Colonic mucosa (tissue), 4 donors: ENCODE measurements at places on chromosomes 3 and 15. TPM values are rescaled to one million over a fixed set of nuclear protein-coding genes. Genes with fewer than 3 reads are reported as not detected.

DNA sequence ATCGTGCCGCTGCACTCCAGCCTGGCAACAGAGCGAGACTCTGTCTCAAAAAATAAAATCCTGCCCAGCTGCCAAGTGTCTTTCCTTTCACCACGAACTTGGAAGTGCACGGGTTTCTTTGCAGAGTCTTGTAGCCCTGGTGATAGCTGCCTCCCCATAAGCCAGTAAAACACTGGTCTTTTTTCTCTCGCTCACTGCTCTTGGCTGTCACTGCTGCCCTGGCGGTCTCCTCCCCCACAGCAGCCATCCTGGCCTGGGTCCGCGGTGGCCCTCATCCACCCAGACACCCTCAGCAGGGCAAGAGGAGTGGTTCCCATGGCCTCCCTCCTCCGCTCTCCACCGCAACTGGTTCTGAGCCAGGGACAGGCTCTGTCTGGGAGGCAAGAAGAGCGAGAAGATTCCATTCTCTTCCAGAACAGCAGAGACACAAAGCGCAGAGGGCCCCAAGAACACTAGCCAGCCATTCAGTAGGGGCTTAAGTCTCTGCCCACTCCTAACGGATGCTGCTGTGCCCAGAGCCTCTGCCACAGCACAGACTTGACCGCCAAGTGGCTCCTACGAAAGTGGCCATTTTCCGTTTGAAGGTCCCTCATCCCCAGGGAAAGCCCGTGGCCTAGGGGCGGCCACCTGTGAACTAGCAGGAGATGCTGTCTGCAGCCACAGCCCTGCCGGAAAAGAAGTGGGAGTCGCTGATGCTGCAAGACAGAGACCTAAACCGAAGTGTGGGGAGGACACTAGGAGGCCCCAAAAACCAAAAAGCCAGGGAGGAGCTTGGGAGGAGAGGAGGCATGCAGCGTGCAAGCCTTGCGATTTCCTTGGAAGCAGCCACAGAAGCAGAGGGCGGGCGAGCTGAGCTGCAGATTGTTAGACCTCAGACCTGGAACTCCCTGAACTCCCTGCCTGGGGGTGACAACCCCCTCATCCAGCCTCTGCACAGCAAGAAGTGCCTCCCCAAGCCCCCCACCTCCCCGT lies 44.1 kb downstream of the KLHL25 start:
- no peak overlapping the region for H3K4me3 ChIP-seq
- DNase-seq: peak; percentile 31
- H3K36me3 ChIP-seq: peaks cover 9% of the 10 kb centered on the region
- no peaks in the 10 kb centered on the region for H3K27me3 ChIP-seq
- no peaks in the 10 kb centered on the region for H3K4me1 ChIP-seq

DNA sequence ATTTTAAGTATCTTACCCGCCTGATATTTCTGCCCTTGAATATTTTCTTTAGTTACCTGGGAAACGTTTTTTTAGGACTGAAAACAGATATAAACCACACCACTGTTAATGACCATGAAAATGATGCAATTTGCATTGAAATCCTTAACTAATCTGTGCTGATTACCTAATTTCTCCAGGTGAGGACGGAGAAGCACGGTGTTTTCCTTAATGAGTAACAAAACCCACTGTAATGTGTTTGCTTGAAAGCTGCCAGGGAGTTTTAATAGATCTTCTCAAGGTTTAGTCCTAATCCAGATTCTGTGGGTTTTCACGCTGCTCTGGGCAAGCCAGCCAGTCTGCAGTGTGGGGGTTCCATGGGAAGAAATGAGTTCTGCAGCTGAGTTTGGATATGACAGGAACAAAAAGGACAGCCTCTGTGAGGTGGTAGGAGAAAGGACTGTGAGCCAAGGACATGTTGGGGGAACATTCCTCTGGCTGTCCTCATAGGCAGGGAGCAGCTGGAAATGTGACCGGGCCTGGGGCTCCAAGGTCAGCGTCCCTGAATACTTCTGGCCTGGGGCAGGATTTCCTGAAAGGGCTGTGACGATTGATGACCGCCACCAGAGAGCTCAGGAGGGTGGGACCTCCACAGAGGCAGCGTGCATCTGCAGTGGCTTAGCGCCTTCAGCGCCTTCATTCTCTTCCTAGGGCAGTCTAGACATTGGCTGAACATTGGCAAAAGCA lies 18.6 kb downstream of the THSD4 start:
- H3K4me3 ChIP-seq: no peak overlapping the region
- no peak for DNase-seq
- H3K36me3 ChIP-seq: no peaks in the 10 kb centered on the region
- H3K27ac ChIP-seq: no peak overlapping the region
- no peaks in the 10 kb centered on the region for H3K27me3 ChIP-seq

The CYP1A1 gene
- total RNA-seq: not detected

The PIERCE2 gene
- 5.8 TPM for total RNA-seq

- H3K36me3 ChIP-seq: no peaks in the 10 kb centered on the region
- H3K4me1 ChIP-seq: no peaks in the 10 kb centered on the region
- no peaks in the 10 kb centered on the region for H3K27me3 ChIP-seq
- no peak overlapping the region for H3K4me3 ChIP-seq
Measured at GRCh38 chr15:37764733-37765191, 169.7 kb upstream of the TMCO5A start.

DNA sequence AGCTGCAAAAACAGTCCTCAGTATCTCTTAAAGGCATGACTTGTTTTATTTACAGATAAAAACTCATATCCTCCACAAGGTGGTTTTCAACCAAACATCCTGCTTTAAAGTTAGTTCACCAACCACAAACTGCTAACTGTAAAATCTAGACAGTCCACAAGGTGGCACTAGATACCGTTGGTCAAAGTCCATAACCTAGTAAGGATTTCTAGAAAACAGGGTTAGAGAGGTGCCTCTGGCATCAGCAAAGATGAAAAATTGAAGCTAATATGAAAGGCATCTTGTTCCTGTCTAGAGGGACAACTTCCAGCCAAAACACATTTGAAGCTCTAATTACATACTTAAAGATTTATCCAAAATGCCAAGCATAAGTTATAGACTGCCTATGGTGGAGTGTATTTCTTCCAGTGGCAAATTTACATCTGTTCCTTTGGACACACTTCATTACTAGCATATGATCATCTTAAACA lies 56.0 kb downstream of the ZMAT3 start:
- H3K4me3 ChIP-seq: no peak overlapping the region
- H3K36me3 ChIP-seq: no peaks in the 10 kb centered on the region
- DNase-seq: peak; percentile 71
- no peaks in the 10 kb centered on the region for H3K4me1 ChIP-seq

DNA sequence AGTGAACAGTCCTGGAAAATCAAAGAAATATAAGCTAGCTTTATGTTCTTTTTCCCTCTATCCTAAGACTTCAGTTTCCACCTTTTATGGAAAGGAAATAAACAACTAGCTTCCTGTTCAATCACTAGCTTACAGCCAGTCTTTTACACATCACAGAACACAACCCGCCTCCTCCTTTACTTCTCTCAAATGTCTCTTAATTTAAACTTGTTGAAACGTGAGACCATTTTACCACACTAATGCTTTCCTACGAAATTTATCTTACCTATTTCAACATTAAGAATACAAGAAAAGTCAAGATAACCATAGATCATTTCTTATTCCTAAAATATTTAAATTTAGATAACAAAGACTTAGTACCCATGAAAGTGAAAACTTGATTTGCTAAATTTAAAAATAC lies 6.2 kb downstream of the PRTG start:
- H3K4me3 ChIP-seq: no peak overlapping the region
- H3K36me3 ChIP-seq: no peaks in the 10 kb centered on the region
- H3K27ac ChIP-seq: no peak overlapping the region
- H3K27me3 ChIP-seq: peaks cover 24% of the 10 kb centered on the region
- no peak for DNase-seq

The FBXL2 gene
- total RNA-seq: 0.69 TPM

The WDR72 gene
- total RNA-seq: 0.08 TPM

- H3K4me3 ChIP-seq: no peak overlapping the region
- no peaks in the 10 kb centered on the region for H3K27me3 ChIP-seq
- no peaks in the 10 kb centered on the region for H3K36me3 ChIP-seq
- no peak overlapping the region for H3K27ac ChIP-seq
- no peaks in the 10 kb centered on the region for H3K4me1 ChIP-seq
Measured at GRCh38 chr15:91776104-91776503, 77.4 kb upstream of the SLCO3A1 start.

DNA sequence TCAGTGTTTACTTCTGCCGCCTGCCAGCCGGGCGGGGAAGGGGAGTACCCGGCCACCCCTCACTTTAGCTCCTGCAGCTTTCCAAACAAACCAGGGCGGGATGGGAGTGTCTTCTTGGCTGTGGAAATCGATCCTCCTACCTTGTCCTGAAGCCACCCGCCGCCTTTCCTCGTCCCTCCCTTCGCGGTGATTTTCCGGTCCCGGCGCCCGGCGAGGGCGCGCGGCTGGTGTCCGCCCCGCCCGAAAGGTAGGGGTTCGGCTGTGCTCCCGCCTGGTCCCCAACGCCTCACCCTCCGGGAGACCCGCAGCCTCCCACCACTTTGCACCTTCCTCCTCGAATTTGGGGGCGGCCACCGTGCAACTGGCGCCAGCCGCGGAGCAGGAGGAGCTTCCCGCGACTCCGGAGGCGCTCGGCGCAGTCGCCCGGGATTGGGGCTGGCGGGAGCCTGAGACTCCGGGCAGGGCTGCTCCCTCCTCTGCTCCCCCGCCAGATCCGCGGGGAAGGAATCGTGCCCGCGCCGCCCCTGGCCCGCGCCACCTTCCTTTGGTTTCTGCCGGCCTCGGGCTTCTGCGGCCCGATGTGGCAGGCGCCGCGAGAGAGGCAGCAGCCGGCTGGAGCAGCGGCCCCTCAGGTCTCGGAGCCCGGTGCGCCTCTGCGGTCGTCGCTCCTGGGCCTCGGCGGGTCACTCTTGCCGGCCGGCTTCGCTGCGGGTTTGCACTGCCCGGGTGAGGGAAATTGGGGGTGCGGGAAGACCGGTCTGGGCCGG lies 30.7 kb upstream of the ST3GAL6 start:
- peaks cover 13% of the 10 kb centered on the region for H3K27me3 ChIP-seq
- DNase-seq: peak; percentile 43
- no peaks in the 10 kb centered on the region for H3K36me3 ChIP-seq

DNA sequence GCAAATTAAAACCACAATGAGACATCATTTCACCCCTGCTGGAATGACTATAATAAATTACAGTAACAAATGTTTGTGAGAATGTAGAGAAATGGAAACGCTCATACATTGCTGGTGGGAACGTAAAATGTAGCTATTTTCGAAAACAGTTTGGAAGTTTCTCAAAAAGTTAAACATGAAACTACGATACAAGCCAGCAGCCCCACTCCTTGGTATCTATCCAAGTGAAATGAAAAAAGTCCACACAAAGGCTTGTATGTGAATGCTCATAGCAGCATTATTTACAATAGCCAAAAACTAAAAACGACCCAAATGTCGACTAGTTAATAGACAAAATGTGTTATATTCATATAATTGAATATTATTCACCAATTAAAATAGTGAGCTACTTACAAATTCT lies 22.9 kb upstream of the CFAP20DC start:
- DNase-seq: no peak
- H3K4me1 ChIP-seq: no peaks in the 10 kb centered on the region
- H3K27ac ChIP-seq: no peak overlapping the region
- no peaks in the 10 kb centered on the region for H3K27me3 ChIP-seq
- H3K36me3 ChIP-seq: no peaks in the 10 kb centered on the region
- H3K4me3 ChIP-seq: no peak overlapping the region

DNA sequence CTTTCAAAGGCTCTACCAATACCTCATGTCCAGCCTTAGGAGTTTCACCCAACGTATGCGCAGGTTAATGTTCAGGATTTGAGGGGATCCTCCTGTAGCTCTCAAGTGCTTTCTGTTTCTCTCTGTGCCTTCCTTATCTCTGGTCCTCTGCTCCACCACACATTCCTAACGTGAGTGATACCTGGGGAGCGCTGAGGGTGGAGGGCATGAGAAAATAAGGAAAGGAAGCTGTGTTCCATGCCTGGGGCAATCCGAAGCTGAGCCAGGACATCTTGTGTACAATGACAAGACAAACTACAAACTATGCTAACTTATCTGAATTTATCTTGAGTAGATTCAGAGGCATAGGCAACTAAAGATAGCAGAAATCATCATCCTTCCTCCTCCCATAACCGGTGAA lies 136.4 kb downstream of the SST start:
- H3K27me3 ChIP-seq: no peaks in the 10 kb centered on the region
- H3K36me3 ChIP-seq: no peaks in the 10 kb centered on the region
- H3K27ac ChIP-seq: no peak overlapping the region
- H3K4me3 ChIP-seq: no peak overlapping the region
- no peaks in the 10 kb centered on the region for H3K4me1 ChIP-seq

The TRA2B gene
- total RNA-seq: 98.8 TPM

The KLF15 gene
- total RNA-seq: 1.9 TPM

The CPLX3 gene
- total RNA-seq: not detected

- no peak overlapping the region for H3K4me3 ChIP-seq
- no peaks in the 10 kb centered on the region for H3K36me3 ChIP-seq
- no peak for DNase-seq
- H3K27me3 ChIP-seq: no peaks in the 10 kb centered on the region
Measured at GRCh38 chr3:128218548-128219257, 65.4 kb downstream of the EEFSEC start.

The MAPK6 gene
- 71.9 TPM for total RNA-seq

DNA sequence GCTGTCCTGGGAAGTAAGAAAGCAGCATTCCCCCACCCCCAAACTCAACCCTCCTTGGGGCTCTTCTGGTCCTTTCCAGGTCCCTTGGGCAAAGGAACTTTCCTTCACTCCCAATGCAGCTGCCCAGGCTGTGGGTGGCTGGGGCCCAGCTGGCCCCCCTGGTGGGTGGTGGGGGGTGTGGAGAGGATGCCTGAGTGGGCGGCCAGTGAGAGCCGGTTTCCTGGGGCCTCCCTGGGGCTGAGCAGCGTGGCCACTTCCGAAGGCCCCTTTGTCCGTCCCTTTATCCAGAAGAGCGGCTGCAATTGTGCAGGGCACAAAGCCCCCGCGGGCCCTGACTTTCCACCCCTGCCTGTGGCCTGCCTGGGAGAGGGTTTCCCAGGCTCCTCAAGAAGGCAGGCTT lies 61.0 kb downstream of the RHCG start:
- H3K36me3 ChIP-seq: no peaks in the 10 kb centered on the region
- no peak overlapping the region for H3K27ac ChIP-seq
- H3K4me3 ChIP-seq: no peak overlapping the region
- DNase-seq: no peak

DNA sequence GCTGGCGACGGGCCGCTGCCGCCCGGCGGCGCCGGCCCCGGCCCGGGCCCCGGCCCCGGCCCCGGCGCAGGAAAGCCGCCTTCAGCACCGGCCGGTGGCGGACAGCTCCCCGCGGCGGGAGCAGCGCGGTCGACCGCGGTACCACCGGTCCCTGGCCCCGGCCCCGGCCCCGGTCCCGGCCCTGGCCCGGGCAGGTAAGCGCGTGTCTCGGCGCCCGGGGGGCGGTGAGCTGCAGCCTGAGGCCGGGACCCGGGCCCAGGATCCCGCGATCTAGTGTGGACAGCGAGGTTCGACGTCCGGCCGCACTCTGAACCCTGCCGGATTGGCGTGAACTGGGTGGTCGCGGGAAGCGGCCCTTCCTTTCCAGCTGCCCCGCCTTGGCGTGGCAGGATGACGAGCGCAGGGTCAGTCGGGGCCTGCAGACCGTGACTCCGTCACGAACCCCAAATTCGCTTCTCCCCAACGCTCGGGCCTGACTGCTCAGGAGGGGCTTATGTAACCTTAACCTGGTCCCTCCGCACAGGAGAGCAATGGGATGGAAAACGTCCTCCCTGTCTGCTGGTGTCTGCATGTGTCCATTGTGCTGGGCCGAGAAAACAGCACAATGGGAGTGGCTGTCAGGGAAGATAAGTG lies 472 bp downstream of the BSN start:
- no peaks in the 10 kb centered on the region for H3K36me3 ChIP-seq
- peak; percentile 42 for DNase-seq
- H3K4me3 ChIP-seq: peak overlapping the region; percentile 15
